ENCODE measurements at places on chromosomes 1 and 21.

DNA sequence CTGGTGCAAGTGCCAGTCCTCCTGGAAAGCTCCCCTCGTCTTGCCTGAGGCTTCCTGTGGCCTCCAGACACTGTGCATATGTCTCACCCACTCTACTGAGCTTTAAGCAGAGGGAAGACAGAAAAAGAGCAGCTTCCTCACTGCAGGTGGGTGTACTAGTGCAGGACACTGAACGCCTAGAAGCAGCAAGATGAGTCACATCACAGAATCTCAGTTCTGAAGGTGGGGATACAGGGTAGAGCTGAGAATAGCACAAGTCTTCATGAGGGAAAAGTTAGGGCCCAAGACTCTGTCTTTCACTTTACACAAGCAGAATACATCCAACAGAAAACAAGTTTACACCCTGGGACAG, 37.4 kb downstream of the PCAT6 start:
- DNase-seq = no peak

DNA sequence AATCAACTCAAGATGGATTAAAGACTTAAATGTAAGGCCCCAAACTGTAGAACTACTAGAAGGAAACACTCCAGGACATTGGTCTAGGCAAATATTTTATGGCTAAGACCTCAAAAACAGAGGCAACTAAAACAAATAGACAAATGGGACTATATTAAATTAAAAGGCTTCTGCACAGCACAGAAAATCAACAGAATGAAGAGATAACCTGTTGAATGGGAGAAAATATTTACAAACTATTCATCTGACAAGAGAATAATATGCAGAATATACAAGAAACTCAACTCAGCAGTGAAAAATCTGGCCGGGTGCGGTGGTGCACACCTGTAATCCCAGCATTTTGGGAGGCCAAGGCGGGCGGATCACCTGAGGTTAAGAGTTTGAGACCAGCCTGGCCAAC, 84.1 kb upstream of the HNRNPU start:
- DNase-seq = no peak

DNA sequence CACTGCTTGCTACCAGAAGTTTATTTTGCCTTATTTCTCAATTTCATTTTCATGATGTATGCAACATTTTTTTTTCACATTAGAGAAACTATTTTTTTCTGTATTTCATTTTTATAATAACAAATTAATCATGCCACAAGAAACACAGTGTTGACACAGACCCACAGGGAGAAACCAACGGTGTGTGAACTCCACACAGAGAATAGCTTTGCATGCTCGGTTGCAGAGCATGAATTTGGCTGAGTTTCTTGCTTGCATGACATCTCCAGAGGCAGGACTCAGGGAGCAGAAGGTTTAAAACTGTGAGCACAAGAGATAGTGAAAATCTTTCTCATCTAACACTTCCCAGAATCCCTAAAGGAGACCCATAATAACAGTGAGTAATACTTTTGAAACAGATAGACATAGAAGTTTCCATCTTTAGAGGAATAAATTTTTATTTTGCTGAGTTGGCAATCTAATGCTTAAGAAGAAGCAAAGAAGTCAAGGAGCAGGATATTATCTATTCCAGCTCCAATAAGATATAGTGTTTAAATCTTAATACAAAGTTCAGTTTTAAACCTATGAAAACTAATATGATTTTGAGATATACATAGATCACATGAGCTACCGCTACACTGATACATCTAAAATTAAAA, 890.9 kb downstream of the MRPL39 start:
- no peak for DNase-seq

DNA sequence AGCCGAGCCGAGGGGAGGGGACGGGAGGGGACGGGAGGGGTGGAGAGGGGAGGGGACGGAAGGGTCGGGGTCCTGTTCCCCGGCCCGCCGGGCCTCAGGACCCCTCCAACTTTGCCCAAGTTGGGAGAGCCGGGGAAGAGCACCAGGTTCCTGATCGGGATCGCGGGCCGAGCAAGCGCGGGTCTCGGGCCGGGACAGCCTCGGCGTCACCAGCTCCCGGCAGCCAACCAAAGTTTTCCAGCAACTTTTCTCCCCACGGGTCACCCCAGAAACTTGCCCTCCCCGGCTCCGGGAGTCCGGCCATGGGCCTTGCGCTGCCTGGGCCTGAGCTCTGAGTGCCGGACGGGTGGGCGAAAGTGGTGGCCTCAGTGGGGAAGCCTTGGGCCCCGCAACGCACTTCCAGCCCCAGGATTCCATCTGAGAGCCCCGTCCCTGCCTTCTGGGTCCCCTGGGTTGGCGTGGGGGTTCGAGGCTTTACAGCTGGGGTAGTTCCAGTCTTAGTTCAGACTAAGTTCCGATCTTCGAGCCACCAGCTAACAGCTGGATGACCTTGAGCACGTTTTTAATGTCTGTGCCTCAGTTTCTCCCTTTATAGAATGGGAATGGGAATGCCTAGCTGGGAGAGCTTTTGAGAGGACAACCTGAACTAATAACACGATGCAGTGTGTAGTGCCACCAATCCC, 458 bp downstream of the ZC3H12A start:
- DNase-seq = no peak

DNA sequence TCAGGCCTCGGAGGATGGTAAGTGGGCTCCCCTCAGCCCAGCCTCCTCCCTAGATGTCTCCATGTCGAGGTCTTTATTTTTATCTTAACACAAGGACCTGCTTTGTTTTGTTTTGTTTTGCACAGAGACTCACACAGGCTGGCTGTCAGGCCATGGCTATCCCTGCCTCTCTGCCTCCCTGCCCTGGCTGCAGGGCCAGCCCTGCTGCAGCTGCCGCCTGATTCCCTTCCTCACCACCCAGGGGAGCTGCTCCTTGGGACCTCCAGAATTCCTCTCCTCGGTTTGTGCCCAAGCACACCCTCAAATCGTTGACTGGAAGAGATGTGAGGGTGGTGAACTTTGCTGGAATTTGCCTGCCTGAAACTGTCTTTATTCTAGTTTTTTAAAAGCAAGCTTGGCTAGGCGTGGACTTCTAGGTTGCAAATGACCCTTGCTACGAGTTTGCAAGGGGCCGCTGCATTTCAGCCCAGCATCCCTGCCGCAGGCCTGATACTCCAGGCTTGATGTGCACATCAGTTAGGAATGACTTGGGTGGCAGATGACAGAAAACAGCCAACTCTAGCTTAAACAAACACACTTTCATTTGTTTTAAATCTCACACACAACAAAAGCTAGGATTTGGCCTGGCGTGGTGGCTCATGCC, 37.1 kb downstream of the WNT9A start:
- no peak for DNase-seq

DNA sequence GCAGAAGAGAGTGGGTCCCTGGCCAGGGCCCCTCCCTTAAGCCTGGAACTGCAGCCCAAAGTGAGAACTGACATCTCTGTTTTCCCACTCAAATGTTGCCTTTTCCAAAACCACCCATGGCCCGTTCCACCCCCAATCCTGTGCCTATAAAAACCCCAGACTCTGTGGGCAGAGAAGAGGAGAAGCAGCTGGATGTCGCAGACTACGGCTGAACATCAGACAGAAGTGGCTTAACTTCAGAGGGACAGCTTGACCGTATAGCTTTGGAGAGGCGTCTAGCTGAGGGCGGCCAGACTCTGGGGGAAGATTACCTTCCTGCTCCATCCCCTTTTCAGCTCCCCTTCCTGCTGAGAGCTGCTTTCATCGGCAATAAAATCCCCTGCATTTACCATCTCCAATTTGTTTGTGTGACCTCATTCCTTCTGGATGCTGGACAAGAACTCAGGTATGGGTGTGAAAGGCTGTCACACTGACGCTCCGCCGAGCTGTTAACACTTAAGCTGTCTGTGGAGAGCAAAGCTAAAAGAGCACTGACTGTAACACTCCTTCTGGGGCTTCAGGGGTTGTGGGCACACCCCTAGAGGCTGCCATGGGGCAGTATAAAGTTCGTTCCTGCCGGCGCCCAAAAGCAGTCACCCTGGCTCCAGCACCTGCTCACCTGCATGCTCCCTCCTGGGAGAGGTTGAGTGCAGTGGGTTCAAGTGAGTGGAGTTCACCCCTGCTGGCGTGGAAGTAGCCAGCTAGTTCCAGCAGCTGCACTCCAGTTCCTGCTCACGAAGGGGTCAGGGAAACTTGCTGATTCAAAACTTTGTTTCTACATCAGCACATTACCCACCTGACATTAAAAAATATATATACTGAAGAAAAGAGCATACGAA, 19.6 kb upstream of the ERO1B start:
- DNase-seq = no peak

GRCh38 chr1:184588701-184589100, 166.0 kb downstream of the EDEM3 start:
- no peak for DNase-seq

- DNase-seq = no peak
Observed at GRCh38 chr1:154237880-154238506, 17.2 kb downstream of the UBAP2L start.

DNA sequence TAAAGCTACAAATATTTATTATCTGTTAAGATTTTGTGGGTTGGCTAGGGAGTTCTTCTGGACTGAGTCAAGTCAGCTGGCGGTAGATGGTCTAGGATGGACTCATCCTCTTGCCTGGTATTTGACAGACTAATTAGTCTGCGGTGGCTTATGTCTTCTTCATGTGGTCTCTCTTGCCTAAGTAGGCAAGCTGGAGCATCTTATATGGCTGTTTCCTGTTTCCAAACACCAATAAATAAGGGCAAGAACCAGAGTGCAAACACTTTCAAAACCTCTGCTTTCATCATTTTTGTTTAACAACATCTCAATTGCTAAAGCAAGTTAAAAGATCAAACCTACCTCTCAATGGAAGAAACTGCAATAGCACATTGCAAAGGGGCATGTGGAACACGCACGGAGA, 484.8 kb downstream of the PTPRC start:
- no peak for DNase-seq

DNA sequence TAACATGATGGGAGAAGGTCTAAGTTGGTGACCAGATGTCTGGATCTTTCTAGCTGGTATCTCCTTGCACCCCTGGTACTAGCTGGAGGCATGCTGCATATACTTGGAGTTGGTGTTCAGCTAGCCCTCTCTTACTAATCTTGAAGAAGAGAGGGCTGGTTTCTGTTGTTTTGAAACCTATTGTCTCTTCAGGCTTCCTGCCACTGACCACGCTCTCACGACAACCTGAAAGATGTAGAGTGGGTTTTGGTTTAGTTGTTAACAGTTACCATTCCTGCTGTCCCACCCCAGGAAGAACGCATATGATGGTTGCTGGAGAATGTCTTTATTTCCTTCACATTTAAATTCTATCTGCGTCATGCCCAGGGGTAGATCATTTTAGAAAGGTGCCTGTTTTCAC, 3.6 kb downstream of the MAN1C1 start:
- no peak for DNase-seq

- no peak for DNase-seq
Observed at GRCh38 chr1:195785830-195786229, 822.4 kb downstream of the KCNT2 start.

DNA sequence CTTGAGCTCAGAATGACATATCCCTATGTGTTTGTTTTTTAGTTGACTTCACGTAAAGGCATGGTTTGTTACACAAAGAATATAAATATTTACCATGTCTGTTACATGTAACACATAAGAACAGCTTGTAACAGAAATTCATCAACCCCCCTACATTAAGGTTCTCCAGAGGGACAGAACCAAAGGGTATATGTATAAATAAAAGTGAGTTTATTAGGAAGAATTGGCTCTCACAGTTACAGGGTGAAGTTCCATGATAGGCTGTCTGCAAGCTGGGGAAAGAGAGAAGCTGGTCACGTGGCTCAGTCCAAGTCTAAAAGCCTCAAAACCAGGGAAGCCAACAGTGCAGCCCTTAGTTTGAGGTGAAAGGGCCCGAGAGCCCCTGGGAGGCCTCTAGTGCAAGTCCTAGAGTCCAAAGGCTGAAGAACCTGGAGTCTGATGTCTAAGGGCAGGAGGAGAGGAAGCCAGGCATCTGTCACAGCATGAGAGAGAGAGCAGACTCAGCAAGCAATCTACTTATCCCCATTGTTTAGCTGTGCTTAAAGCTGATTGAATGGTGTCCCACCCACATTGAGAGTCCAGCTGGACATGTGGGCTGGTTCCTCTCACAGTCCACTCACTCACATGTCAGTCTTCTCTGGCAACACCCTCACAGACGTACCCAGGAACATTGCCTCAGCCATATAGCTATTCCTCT, 15.8 kb downstream of the THRAP3 start:
- DNase-seq = no peak

DNA sequence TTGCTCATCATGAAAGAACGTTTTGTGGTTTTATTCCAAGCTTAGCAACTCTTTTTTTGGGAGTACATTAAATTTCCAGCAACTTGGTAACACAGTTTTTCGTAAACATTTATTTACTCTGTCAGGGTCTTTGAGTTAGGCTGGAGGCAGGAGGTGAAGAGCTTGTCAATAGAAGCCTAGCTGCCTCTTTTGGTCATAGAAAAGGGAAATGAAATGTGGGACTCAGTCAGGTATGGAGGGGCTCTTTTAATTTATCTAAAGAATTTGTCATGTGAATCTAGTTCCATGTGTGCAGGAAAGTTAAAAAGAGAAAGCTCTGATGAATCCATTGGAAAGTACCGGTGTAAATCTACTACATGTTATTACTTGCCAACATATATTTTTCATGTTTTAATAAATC, 45.9 kb upstream of the PRMT6 start:
- DNase-seq = no peak

DNA sequence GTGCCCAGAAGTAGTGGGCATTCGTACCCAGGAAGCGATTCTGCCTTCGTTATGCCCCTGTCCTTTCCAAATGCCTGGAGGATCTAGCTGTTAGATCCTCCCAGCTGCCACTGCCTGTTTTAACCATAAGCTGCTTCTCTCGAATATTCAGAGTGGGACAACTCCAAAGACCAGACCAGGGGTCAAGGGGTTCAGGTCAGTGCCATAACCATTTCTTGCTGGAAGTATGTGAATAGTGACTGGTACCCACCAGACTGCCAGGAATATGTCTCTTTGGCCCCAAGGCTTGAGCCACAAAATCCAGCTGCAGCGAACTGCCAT, 914 bp upstream of the MTF1 start:
- no peak for DNase-seq

DNA sequence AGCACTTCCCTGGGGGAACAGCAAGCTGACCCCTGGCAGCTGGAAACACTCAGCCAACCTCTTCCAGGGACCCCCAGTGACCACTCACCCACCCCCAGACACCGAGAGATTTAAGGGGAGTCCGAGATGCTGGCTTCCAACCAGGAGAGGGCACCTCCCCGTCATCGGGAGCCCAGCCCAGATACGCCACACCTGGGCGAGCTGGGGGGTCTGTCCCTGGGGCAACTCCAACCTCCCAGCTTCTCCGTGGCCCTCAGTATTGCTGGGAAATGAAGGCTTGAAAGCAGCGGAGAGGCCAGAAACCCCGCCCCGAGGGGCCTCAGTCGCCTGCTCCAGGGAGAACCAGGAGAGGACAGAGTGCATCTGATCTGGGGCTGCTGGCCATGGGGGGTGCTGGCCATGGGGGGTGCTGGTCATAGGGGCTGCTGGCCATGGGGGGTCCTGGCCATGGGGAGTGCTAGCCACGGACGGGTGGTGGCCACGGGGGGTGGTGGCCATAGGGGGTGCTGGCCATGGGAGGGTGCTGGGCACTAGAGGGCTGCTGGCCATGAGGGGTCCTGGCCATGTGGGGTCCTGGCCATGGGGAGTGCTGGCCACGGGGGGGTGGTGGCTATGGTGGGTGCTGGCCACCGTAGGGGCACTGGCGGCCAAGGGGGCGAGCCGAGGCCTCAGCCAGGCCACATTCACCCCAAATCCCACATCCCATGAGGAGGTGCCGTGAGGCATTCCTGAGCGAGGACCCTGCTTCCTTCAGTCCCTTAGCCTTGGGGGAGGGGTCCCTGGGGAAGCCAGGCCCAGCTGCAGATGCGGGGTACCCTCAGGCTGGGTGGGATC, 61.5 kb upstream of the TTC34 start:
- no peak for DNase-seq
